Left lung (tissue), 14 donors: ENCODE measurements at places on chromosomes 11 and 22.
A peak's percentile ranks its signal among the peaks of the same experiment; 100 is the strongest.

DNA sequence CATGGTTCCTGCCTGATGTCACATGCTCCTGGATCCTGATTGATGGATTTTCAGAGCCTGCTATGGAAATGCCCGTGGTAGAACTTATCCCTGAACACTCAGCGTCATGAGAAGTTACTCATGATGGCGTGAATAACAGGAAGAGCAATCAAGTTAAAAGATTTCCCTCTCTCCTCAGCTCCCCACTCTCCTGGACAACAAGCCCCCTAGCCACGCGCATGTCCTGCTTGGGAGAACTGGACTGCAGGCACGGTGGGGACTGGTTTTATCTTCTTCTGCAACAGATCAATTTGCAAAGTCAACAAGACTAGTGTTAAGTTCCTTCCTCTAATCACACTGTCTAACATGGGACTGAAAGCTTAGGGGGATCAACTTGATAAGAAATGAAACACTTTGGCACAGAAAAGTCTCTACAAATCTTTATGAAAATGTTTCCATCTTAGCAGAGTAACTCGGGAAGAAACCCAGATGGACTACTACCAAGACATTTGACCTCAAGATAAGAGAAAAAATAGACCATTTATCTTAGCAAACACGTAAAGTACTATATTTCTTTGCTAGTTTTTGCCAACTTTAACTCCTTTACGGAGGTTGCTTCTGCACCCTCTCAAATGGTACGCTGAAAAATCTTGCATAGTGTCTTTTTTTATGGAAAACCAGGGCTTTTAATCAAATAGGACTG, 27.6 kb downstream of the POU2AF1 start:
- no peak for DNase-seq

DNA sequence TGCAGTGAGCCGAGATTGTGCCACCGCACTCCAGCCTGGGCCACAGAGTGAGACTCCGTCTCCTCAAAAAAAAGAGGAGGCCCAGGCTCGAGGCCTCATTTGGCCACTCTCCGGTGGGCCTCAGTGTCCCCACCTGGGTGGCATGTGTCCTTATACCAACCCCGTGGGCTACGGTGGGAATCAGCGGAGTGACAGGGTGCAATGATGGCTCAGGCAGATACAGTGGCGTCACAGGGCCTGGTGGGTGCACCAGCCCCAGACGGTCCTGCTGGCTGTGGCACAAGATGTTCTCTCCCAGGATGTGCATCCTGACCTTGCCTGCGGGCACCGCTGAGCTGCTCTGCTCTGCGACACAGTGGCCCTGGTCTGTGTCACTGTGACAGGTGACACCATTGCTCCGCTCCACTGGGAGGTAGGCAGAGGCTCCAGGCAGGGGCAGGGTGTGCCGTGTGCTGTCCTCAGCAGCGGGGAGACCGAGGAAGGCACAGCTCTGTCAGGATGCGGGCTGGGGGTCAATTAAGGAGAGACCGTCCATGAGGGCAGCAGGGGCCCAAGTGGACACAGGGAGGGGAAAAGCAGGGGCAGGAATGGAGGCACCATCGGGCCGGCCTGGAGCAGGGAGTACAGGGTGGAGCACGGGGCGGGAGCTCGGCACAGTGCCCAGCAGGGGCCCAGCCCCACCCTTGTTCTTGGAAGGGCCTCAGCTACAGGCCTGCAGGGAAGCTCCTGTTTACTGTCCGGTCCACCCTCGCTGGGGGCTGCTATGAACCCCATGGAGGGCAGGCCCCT, 21.7 kb upstream of the TH start:
- DNase-seq: no peak

DNA sequence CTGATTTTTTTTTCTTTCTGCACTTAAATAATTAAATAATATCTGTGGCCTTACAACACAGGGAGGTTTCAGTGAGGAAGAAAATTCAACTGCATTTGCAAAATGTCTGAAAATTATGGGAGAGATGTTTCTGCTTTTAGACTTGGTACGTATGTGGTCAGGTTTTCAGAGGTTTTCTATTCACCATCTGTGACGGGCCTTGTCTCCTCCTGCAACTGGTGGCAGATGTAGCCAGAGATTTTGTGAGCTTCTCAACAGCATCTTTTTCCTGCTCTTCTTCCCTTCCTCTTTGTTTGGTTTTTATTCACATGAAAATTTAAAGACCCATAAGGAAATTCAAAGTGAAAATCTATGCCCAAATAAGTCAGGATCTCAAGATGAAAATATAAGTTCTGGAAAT, 38.3 kb downstream of the ZBTB16 start:
- no peak for DNase-seq

GRCh38 chr11:129458756-129459535, 83.3 kb downstream of the BARX2 start:
- no peak for DNase-seq

- DNase-seq: no peak
Measured at GRCh38 chr11:102252339-102252891, 64.9 kb upstream of the BIRC3 start.

DNA sequence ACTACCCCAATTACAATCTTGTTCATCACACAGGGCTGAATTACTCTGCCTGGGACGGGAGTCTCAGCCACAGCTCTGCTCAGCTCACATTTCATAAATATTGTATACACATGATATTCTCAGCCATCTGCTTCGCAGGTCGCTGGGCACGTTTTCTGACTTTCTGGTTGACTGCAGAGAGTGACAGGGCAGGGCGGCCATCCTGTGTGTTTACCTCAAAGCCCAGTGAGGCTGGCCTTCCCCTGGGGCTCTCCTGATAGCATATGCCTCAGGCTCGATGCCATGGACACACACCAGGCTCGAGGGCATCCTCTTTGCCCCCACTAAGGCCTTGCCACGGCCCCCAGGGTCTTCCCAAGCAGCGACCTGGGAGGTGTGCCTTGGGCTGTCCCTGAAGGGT, 345.0 kb downstream of the CADM1 start:
- no peak for DNase-seq

- DNase-seq: peak; percentile 35
Measured at GRCh38 chr22:46381142-46381541, 45.6 kb downstream of the TRMU start.

DNA sequence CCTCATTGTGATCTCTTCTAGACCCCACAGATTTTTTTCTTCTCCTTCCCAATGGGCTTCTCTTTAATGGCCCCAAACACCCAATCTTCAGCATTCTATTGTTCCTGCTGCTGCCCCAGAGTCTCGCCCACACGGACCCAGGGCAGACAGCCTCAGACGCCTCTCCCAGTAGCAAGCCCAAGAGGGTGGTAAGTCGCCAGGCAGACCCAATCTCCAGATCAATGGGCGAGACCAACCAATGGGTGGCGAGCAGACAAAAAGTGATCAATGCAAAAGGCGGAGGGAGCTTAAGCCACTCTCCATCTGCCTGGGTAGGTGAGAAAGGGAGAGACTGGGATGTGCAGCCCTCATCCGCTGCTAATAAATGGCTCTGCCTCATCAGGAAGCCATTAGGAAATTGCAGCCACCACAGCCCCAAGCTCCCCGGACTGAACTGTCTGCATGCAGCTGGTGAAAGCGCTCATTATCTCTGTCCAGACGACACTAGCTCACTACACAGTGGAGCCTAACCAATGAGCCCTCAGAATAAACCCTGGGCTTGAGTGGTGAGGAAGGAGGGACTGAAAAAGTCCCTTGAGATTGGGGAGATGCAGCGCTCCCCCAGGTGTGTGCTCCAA, 81.8 kb downstream of the ETS1 start:
- no peak for DNase-seq

GRCh38 chr11:2409611-2410468, 9.3 kb downstream of the TSSC4 start:
- DNase-seq: no peak

- no peak for DNase-seq
Measured at GRCh38 chr11:109112261-109112660, 309.7 kb upstream of the C11orf87 start.

GRCh38 chr11:45811109-45811435, 6.1 kb downstream of the SLC35C1 start:
- no peak for DNase-seq

GRCh38 chr11:86588566-86589090, 83.8 kb downstream of the ME3 start:
- DNase-seq: peak; percentile 42

DNA sequence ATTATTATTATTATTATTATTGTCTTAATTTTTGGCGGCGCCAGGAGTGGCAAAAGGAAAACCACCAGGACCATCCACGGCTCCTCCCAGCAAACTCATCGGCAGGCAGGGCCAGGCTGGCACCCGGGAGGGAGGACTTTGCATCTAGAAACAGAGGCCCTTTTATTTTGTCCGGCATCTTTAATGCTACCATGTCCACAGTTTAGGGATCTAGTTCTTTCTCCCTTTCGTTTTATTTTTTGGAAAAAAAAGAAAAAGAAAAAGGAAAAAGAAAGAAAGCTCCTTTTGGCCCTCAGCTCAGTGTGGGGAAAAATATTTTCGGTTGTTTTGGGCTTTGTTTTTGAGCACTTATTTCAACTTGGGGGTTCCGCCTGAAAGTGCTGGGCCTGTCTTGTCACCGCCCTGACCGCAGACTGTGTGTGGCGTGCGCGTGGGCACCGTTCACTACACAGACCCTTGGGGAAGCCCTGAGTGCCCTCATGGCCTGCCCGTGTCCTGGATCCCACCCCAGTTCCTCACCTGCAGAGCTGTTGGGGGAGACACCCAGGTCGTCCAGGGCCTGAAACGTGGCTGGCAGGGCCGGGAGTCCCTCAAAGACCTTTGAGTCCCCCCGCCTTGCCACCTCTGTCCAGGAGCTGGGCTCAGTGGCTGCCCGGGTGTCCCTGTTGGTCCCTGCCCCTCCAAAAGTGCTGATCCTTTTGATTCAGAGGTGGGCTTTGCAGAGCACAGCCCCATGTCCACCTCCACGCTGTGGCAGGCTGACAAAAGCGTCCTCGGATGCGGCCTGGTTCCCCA, 69.1 kb upstream of the PPARA start:
- DNase-seq: no peak

DNA sequence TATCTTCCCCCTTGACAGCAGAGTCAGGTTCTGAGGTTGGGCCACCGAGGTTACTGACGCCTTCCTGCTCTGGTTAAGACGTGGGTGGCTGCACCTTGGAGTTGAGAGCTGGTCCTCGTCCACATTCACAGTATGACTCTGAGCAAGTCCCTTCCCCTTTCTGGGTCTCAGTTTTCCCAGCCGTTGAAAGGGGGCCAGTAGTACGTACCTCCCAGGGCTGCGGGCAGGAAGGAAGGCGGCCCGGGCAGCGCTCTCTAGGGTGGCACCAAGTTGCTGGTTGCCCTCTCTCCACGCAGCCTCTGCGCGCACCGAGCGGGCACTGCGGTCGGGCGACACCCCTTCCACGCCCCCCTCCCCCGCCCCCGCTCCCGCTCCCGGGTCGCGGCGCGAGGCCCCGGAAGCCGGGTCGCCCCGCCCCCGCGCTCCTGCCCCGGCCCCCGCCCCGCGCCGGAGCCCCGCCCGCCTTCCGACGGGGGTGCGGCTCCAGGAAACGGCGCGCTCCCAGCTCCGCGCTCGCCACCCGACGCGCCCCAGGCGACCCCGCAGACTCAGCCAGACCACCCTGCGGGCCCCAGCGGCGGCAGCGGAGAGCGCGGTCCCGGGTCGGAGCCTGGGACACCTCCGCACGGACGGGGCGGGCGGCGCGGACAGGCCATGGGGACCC, at the start of gene EHBP1L1:
EHBP1L1 (plus strand) TSS at position 486 of the 664 bp plus-strand sequence. CDS start 250 bp downstream, outside the sequence.
- peak; percentile 96 for DNase-seq

DNA sequence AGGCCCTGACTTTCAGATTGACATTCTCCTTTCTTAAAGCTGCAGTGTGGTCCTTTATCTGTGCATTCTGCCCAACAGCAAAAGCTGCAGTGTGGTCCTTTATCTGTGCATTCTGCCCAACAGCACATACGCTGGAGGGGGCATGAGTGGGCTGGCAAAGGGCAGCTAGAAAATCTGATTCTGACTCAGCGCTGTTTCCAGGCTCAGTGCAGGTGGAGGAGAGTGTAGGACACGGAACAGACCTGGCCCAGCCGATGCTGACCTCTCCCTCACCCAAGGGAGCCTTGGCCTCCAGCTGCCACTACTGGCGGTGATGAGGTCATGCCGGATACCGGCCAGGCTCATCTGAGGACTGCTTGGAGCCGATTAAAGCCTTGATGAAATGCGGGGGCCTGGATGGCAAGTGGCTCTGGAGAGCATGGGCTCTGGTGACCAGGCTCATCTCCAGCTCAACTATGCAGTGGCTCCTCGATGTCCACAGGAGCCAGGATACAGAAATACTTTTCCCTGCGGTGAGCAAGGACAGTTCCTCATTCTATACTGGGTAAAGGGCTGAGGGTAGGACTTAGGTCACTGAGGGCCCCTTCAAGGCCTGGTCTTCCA, 84.6 kb downstream of the CLPB start:
- DNase-seq: no peak

GRCh38 chr11:31641477-31642062, 132.0 kb downstream of the ELP4 start:
- DNase-seq: no peak

- no peak for DNase-seq
Measured at GRCh38 chr11:70733327-70734325, 335.3 kb downstream of the CTTN start.

DNA sequence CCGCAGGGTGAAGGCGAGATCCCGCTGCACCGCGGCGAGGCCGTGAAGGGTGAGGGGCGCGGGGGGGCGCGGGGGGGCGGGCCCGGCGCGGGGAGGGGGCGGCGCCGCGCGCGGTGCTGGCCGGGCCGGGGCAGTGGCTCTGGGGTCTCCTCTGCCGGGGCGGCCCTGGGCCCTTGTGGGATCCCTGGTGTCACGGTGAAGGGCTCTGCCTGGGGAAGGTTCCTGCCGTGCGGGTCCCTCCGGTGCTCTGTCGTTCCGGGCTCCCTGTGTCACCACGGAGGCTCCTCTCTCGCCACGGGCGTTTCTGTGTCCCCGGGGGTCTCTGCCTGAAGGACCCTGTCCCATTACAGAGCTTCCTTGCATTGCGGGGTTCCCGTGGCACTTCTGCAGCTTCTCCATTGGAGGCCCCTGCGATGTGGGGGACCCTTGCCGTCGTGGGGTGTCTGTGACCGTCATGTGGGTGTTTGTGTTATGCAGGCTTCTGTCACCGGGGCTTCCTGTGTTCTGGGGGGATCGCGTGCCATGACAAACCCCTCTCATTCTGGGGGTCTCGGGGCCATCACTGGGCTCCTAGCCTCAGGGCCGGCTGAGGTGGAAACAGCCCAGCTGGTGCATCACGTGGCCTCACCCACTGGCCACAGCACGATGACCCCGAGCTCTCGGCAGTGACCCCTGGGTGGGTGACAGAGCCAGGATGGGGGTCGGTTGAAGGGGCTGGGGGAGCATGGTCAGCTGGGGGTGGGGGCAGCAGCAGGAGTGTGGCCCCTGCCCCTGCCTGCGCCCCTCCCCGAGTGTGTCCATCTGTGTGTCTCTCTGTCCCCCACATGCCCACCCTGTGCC, 25.3 kb downstream of the SHANK3 start:
- DNase-seq: peak; percentile 57

DNA sequence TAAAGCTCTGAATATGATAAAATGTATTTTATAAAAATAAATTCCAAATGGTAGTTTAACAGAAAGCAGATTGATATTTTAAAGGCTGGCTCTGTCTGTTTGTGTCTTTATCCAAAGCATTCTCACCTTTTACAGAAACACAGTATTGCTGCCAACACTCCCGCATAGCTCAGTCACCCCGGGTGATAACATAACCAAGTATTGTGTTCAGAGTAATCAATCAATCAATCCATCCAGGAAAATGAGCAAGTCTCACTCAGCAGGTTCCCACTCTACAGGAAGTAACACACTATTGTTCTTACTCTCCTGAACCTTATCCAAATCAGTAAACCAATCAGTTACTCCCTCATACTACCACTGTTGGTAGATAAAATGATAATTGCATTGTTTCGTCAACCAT, 203.4 kb downstream of the LRRC4C start:
- DNase-seq: no peak

GRCh38 chr11:1883346-1884302, 8.1 kb downstream of the PRR33 start:
- DNase-seq: no peak

GRCh38 chr11:844693-845644, 2.3 kb downstream of the TSPAN4 start:
- peak; percentile 91 for DNase-seq
